Posterior cingulate gyrus (tissue), 11 donors: ENCODE measurements at places on chromosomes 12 and 14.

- no peak for DNase-seq
These were observed 228.7 kb downstream of the APAF1 start for GRCh38 chr12:98873776-98874175.

DNA sequence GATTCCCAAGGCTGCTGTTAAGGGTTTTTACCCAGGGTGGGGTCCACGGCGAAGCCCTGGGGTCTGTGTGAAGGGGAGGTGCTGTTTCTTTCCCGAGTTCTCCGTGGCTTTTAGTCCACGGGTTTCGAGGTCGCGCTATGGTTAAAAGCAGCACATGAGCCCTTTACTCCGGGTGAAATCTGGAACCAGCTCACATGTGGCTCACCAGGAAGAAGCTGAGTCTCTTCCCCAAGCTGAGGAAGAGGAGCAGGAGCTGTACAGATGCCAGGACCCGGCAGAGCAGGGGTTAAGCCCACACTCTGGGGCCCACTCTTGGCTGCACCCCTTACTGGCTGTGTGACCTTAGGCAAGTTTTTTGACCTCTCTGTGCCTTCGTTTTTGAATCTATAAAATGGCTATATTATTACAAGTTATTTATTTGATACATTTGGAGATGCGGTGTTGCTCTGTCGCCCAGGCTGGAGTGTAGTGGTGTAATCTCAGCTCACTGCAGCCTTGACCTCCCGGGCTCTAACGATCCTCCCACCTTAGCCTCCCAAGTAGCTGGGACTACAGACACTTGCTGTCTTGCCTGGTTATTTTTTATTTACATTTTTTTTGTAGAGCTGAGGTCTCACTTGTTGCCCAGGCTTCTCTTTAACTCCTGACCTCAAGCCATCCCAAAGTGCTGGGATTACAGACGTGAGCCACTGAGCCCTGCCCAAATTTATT lies 266.3 kb downstream of the AACS start:
- no peak for DNase-seq

DNA sequence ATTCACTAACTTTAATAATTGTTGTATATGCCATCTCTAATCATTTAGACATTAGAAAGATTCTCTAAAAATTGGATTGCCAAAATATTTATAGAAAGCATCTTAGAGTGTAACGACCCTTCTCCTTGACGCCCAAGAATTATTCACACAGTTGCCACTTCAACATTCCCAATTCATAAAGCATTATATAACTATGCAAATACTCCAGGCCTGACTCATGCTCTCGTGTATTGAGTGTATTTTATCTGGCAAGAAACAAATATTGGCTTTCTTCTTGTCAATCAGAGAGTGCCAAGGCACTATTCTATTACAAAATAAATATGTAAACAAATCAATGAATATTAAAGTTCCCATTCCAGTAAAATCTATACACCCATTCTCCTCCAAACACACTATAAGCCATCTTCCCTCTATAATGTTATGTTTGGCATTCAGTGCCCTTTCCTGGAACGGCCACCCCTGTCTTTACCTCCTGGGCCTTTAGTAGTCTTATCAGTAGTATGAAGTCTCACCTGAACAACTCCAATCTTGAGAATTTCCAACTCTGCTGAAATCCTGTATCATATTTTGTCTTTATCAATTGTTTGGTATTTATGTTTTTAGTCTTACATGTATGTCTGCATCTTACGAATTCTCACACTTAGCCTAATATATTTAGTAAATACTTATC lies 182.6 kb downstream of the PIK3C2G start:
- DNase-seq, result no peak

GRCh38 chr12:94329366-94329765 lies 130.3 kb downstream of the CEP83 start:
- DNase-seq, result no peak

DNA sequence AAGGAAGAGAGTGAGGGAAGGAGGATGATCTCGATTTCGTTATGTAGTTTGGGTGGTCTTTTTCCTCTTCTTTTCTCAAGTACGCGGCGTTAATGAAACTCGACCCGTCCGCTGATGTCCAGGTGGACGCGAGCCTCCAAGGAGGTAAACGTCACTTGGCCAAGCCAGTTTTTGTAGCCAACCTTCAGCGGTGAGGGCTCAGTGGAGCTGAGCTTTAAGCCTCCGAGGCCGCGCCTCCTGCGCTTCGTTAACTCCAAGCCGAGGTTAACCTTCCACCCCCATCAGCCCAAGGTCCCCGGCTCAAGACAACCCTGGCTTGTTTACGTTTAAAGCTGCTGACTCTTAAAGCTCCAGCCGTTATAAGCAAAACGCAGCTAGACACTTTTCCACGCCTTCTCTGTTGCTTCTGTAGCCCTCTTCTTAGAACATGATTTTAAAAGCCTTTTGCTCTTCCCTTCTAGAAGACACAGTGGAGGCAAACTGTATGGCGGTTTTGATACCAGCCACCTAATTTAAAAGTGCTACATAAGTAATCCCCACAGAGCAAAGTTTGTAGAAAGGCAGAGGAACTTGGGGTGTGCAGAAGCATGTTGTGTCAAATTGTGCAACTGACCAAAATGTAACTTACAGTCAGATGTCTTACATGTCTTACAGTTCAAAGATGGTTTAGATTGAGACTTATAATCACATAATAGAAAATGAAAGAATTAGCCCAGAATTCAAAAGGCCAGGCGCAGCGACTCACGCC lies 923 bp upstream of the ITPR2 start:
- no peak for DNase-seq
